ENCODE measurements at places on chromosomes 7 and 10.

DNA sequence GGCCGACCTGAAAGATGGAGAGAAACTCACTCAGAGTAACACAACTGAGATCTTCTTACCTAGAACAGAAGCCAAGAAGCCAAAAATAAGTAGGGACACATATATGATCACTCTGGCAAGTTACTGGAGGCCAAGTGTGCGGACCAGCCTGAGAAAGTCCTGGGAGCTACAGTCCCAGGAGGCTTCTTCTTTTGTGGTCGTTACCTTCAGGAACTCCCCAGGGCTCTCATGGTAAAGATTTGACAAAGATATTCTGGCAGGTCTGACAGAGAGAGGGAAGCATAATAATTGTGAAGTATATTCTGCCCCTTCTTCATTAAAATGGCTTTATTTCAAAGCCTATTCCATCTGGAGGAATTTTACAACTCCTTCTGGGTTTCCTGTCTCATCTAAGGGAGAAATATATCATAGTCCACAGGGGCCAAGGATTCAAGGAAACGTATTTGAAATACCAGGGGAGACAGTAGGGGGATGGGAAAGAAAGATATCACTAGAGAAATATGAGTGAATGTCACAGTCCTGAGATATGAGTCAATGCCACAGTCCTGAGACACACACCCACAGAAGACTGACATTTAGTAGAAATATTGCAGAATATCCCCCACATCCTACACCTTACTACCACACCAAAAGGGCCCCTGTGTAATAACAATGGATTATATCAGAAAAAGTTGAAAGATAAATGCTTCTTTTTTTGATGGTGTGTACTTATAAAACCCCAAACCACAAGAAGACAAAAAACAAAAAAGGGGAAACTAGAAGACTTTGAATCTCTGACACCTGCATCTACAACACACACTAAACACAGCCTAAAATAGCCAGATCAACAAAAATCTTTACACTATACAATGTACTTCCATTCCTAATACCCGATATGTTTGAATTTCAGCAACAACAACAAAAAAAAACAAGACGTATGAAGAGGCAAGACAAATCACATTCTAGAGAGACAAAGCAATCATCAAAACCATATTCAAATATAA is 594.2 kb upstream of the NRG3 start:
- DNase-seq, result no peak

DNA sequence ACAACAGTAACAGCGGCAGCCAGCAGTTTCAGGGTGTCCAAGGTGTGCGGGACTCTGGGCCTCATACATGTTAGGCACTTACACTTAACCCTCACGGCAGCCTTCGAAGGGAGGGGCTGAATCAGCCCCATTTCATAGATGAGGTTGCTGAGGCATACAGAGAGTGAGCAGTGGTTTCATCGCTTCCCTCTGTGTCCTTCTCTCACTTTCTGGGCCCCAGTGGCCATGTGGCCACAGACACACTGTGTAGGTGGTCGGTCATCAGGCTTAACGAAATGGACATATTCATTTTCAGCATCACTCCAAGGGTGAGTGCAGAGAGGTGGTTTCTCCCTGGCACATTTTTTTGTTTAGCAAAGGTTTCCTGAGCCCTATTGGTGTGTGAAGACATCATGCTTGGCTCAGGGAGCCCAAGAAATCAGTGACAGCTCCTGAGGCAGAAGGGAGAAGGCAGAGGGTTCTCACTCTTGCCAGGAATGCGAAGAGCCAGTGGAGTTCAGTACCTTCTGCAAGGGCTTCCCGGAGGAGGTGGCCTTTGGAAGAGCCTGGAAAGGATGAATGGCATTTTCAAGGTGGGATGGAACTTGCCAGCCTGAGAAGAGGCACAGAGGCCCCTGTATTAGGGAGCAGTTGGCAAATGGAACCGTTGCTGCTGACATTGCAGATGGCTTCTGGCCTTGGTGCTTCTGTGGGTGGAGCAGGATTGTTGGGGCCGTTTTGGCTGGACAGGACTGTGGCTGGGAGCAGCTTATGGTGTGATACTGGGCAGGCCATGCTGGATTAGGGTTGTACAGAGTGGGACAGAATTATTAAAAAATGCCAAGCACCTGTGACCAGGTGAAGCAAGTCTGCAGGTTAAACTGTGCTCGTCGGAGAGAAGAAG is 61.7 kb upstream of the PPIF start:
- no peak for DNase-seq

DNA sequence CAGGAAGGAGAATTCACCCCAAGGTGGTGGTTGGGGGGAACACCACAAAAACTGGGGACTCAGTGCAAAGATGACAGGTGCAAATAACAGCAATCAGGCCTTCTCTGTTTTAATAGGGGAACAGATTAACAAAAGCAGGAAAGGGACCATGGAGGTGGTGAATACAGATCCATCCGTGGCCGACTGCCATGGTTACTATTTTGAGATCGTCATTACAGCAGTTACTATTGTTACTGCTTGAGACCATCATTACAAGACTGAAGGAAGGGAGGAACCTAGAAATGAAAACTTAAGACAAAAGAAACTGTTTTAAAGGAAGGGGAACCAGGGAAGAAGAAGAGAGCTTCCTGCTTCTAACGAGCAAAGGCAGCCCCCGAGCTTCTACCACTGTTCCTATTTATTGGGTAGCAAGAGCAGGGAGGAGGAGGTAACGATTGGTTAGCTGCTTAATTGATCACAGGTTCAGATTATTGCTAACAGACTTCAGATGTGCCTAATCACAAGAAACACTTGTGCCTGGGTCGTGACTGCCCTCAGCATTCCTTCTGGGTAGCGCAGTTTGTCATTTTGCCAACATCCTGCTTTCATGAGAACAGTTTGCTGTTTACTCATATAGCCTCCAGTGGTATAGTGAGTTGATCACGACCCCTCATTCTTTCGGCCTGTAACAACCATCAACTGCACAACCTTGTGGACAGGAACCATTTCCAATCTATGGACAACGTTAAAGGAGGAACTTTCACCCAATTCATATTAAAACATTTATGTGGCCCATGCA is 216.3 kb downstream of the CHCHD3 start:
- DNase-seq, result no peak

DNA sequence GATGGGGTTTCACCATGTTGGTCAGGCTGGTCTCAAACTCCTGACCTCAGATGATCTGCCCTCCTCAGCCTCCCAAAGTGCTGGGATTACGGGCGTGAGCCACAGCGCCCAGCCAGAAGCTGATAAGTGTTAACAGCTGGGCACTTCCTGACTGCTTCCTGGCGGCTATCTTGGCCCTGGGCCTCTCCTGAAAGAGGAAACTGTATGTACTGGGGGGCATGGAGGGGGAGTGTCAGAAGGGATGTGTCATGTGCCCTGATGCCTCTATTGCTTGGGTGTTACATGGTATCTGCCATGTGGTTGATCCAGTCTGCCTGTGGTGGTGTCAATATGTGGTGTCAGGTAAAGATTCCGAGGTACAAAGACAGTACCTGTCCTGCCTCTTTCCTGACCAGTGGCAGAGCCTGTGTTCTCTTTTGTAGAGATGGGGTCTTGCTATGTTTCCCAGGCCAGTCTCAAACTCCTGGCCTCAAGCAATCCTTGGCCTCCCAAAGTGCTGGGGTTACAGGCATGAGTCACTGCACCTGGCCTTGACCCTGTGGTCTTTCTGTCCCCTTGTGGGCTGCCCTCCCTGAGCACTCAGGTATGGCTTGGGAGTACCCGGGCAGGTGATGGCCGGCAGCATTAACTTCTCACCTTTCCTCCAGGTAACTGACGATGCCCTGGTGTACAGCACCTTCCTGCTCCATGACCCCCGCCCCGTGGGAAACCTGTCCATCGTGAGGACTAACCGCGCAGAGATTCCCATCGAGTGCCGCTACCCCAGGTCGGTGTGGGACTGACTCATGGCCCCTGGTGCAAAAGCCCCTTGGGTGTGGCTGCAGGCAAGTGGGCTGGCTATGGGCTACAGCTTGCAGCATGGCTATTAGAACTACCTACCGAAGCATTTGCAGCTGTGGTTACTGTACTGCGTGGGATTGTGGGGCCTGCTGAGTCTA is 4.4 kb downstream of the ZP3 start:
- peak; percentile 48 for DNase-seq

DNA sequence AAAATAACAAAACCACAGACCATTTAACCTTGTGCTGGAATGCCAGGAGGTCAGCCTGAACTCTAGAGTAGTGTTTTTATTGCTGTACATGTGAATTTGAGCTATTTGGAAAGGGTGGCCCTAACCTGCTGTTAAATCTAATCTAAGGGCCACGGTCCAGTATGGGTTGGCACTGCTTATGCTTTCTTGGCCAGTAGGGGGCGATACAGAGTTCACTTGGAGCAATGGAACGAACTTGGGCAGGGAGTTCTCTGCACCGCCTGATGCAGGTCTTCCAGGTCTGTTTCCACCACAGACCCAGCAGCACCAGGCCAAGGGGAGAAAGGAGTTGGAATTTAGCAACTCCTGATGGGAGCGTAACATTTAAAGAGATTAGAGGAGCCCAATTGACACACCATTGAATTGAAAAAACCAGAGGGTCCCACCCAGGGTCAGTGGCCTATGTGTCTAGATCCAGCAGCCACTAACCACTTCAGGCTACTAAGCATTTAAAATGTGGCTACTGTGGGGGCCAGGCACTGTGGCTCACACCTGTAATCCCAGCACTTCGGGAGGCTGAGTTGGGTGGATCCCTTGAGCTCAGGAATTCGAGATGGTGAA is 75.7 kb upstream of the EFCAB10 start:
- peak; percentile 77 for DNase-seq

GRCh38 chr7:28157831-28158416 is 22.7 kb downstream of the JAZF1 start:
- no peak for DNase-seq

DNA sequence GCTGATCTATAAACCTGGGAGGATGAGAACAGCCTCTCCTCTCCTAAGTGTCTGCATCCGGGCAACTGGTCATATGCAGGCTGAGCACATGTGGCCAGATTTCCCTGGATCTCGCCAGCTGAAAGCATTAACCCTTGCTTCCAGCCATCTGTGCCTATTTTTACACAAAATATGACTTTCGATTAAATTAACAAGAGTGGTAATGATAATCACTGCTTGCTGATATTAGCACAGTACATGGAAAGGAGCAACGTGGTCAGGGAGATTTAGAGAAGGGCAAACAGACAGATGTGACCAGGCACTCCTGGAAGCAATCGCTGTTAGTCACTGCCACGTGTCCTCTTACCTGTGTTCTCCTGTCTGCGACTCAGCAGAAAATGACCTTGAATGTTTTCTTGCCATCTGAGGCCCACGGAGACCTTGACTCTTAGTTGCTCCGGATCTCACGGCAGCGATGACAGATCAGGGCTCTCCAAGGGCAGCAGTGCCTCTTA is 59.5 kb upstream of the NPTX2 start:
- DNase-seq, result peak; percentile 25

GRCh38 chr7:147586526-147586925 is 1004.0 kb upstream of the C7orf33 start:
- peak; percentile 9 for DNase-seq

DNA sequence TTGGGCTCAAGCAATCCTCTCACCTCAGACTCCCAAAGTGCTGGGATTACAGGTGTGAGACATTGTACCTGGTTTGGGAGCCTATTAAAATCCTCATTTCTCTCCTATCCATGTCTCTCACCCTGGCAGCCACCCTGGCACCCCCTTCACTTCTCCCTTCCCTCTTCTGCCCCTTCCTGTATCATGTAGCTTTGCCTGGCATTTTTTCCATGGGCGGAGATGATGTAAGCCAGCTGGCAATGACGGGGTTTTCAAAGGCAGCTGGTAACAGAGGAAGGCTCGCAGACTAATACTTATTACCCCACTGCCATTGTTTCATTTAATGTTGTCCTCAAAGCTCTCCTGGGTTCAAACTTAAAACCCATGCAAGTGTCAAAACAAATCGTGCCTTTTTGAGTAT is 61.9 kb downstream of the RGS10 start:
- DNase-seq, result no peak

DNA sequence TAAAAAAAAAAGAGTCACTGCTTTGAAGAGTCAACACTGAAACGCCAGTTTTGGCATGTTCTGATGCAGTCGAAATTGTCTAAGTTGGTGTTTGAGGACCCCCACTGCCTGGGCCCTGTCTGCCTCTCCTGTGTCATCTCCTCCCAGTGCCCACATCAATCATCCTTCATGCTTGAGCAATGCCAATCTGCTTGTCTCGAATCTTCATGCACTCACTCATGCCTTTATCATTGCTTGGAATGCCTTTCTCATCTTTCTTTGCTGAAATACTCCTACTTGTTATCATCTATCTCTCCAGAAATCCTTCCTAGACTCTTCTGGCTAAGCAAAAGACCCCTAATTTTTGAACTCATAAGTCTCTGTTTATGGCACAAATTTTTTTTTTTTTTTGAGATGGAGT is 42.1 kb upstream of the PLPP4 start:
- no peak for DNase-seq

GRCh38 chr7:35720849-35721248 is 25.9 kb upstream of the HERPUD2 start:
- DNase-seq, result no peak

DNA sequence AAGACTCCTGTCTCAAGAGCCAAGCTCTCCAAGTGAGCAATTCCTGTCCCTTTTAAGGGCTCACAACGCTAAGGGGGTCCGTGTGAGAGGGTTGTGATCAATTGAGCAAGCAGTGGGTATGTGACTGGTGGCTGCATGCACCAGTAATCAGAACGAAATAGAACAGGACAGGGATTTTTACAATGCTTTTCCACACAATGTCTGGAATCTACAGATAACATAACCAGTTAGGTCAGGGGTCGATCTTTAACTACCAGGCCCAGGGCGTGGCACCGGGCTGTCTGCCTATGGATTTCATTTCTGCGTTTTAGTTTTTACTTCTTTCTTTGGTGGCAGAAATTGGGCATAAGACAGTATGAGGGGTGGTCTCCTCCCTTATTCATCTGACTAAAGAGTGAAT is 54.9 kb upstream of the SP4 start:
- no peak for DNase-seq

DNA sequence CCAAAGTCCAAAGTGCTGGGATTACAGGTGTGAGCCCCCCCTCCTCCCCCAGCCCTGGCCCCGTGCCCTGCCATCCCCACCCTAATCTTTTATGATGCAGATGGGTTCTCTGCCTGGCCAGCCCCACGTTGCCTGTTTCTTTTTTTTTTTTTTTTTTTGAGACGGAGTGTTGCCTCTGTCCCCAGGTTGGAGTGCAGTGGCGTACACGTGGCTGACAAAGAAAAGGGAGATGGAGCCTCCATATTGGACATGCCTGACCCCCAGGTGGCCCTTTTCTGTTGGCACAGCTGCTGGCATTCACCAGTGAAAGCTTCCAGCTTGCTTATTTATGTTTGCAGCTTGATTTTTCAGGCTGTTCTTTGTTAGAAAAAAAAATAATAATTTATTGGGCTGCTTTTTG is 235.3 kb downstream of the CCDC3 start:
- DNase-seq, result no peak
